Activated CD4-positive, alpha-beta T cell treated with anti-CD3 and anti-CD28 coated beads for 36 hours (primary cell): ENCODE measurements at places on chromosomes 1 and 21.
A peak's percentile ranks its signal among the peaks of the same experiment; 100 is the strongest.

DNA sequence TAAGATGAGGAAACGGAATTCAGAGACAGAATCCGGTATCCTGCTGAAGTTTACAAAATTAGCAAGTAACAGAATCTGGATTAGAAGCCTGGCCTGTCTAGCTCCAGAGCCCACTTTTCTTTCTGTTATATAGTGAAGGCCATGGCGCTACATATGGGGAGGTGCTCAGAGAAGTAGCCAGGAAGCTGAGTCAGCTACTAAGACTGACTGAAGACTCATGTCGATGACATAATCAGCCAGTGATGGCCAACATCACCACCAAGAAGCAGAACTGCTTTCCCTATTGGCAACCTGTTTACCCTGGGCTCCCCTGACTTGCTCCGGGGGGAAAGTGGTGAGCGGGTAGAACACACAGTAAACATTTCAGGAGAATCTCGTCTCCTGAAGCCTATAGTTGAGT, 18.8 kb downstream of the LRRC52 start:
- no peak for DNase-seq

- DNase-seq: no peak
Measured at GRCh38 chr21:33203371-33203724, 26.4 kb upstream of the IFNAR2 start.

DNA sequence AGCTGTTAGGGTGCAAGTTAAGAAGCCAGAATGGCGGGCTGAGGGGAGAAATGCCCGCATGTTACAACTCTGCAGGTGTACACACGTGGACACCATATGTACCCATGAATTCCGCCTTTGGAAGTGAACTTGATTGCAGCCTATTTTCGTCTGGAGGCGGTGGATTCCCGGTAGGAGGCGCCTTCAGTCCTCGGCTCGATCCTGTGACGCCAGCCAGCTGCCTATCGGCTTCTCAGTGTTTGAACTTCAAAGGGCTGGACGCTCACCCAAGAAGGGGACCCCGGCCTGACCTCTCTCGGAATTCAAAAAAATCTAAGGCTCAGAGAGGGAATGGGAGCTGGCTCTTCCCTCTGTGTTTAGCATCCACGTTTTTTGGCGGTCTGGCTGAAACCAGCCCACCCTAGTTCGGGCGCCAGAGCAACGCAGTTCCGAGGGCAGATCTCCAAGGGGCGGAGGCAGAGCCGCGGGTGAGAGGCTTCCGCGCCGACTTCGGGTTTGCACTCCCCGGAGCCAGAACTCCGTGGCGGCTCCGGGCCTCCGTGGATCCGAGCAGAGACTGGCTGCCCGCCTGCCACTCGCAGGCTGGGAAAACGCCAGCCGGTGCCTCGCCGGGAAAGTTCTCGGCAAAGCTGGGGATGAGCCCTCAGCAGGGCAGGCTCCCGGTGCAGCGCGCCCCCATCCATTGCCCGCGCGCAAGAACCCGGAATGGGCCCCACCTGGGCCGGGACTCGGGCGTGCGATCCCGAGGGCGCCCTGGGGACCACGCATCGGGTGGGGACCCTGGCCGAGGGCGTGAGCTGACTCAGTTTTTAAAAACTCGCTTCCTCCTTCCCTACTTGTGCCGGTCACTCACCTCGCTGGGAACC, 996 bp upstream of the TMEM51 start:
- peak; percentile 58 for DNase-seq

DNA sequence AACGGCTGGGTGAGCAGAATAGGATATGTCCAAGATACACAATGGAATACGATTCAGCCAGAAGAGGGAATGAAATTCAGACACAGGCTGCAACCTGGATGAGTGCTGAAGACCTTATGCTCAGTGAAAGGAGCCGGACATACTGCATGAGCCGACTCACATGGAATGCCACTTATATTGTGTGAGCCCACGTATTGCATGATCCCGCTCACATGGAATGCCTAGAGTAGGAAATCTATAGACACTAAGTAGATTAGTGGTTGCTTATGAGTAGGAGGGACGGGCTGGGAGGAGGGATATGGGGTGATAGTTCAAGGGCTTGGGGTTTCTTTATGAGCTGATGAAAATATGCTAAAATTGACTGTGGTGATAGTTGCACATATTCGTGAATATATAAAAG, 26.8 kb downstream of the TMPRSS2 start:
- no peak for DNase-seq

- DNase-seq: no peak
Measured at GRCh38 chr1:151005729-151006319, 878 bp downstream of the MINDY1 start.

GRCh38 chr1:228417483-228418203, 982 bp upstream of the TRIM17 start:
- DNase-seq: no peak

DNA sequence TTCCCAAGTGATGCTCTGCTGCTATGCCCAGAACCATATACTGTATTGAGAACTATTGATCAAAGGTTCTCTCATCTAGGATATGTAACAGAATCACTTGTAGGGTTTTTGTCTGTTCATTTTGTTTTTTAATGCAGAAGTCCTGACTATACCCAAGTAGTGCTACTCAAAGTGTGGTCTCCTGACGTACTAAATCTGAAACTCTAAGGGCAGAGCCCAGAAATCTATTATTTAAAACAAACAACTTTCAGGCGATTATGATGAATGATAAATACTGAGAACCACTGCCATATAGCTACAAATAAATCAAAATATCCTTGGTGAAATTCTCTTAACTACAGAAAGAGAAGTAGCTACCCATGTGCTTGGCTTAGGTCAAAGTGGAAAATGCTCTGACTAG, 10.1 kb downstream of the ZZZ3 start:
- no peak for DNase-seq

GRCh38 chr1:30525631-30525970, 197.8 kb downstream of the MATN1 start:
- DNase-seq: no peak

DNA sequence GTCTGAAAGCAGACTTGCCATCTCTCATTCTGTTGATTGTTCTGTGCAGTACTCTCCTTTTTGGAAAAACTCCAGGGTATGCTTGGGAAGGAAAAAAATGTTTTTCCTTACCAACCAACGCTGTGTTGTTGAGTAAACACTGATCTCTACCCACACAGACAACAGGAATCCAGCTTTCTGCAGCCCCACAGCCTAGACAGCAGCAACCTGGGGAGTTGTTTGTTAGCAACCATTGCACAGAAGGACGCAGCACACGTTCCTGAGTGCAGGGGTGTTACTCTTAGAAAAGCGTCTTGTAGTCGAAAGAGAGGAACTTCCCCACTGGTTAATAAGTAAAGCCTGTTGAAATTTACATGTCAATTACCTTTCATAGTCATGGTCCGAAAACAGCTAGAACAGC, 56.6 kb downstream of the SMYD2 start:
- DNase-seq: no peak

- DNase-seq: peak; percentile 59
Measured at GRCh38 chr1:88800382-88801051, 90.8 kb downstream of the GTF2B start.

- DNase-seq: no peak
Measured at GRCh38 chr1:80827666-80828065, 973.1 kb upstream of the ADGRL2 start.

- no peak for DNase-seq
Measured at GRCh38 chr1:85603086-85603880, 22.7 kb downstream of the CCN1 start.

- no peak for DNase-seq
Measured at GRCh38 chr1:157137046-157137407, 1.2 kb downstream of the ETV3 start.

DNA sequence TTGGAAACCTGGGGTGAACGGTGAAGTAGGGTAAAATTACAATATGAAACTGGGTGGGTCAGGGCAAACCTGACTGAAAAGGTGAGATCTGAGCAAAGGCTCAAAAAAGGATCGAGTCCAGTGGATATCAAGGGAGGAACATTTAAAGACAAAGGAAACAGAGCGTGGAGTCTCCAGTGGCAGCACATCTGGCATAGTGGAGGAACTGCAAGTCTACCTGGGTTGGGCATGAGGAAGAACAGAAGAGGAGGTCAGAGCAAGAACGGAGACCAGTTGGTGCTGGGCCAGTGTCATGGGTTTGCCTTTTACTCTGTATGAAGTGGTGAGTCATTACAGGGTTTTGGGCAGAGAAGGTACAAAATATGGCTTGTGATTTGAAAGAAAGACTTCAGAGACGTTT, 163.7 kb downstream of the NTPCR start:
- no peak for DNase-seq

GRCh38 chr21:35674895-35675470, 385.3 kb downstream of the SETD4 start:
- DNase-seq: no peak

GRCh38 chr1:154342836-154343472, 17.6 kb downstream of the ATP8B2 start:
- DNase-seq: peak; percentile 78

DNA sequence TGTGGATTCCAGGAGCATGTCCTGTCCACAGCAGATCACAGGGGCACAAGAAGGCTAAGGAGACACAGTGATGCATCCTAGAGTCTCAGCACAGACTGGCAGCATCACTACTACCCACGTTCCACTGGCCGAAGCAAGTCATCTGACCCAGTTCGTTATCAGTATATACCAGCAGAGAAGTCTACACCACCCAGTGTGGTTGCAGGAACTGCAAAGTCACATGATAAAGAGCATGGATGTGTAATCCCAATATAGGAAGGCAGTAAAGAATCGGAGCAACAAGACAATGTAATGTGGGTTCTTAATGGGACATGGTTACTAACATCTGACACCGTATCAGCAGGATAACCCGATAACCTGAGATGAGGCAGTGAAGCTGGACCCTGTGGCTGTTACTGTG, 246.6 kb downstream of the RRAGC start:
- no peak for DNase-seq

GRCh38 chr1:81681601-81682266, 119.0 kb upstream of the ADGRL2 start:
- no peak for DNase-seq

GRCh38 chr21:38282921-38283320, 26.1 kb downstream of the KCNJ15 start:
- no peak for DNase-seq

DNA sequence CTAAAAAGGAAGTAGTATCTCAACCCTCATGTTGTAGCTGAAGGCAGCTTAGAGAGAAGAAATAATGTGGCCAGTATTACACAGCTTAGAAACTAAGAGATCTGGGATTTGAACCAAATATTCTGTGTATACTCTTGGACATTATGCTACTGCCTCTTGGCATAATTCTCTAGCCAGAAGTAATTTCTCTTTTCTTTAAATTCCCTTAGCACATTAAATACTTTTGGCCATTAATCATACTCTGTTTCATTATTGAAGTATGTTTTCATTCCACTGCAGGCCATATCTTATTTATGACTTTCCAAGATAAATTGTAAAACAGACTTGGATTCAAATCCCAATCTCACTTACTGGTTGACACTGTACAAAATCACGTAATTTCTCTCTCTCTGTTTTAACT, 181.3 kb upstream of the SPAG17 start:
- no peak for DNase-seq

GRCh38 chr1:154837672-154838171, 32.4 kb downstream of the KCNN3 start:
- no peak for DNase-seq

DNA sequence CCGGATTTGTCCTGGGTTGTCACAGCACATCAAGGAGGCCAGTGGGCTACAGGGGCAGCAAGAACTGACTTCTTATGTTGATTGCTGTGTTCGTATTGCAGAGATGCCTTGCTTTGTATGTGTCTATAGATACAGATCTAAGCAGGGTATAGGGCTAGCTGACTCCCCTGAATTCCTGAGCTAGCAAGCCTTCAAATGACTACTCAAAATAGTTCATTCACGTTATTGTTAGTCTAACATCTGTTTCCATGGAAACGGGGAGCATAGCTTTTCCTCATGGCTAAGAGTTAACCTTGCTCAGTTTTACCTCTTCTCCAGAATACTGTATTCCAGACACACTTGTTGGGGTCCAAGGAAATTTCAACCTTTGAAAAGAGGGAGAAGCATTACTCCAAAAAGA, 24.1 kb downstream of the TRIM45 start:
- no peak for DNase-seq

GRCh38 chr1:197841158-197841557, 61.3 kb upstream of the C1orf53 start:
- DNase-seq: no peak
